Nucleus accumbens (tissue), 56 donors: ENCODE measurements at places on chromosomes 3 and 15.

DNA sequence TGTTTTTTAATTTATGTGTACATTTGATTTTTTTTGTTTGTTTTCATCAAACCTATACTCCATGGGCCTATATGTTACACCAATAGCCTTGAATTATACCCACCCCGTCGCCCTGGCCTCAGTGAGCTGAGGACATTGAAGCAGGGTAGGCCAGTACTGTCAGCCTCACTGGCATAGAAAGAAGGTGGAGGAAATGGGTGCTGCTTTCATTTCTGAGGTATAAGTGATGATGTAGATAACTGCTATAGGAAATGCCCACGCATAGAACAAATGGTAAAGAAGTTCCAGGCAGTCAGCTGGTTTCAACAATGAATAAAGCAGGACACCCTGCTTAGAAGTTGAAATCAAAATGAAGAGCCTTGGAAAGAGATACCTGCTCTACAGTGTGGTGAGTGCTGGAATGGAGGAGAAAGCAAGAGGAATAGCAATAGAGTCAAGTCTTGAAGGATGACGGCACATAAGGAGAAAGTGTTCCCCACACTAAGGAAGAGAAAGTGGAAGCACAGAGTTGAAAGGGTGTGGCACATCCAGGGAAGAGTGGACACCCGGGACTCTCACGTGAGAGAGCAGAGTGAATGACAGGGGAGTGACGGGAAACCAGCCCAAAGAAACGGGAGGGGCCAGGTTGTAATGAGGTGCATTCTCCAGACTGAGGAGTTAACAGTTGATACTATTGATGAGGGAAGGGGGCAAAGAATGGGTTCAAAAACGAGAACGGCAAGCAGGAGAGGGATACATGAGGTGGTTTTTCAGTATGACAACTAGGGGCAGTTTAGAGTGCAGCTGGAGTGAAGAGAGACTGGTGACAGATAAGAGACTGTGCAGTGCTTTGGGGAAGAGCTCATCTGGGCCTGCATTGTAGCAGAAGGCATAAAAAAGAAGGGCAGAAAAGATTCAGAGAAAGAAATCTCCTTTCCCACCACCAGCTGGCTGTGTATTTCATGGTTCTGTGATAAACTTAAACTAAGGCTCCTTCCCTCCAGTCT lies 70.5 kb downstream of the KLHL25 start:
- DNase-seq = no peak

DNA sequence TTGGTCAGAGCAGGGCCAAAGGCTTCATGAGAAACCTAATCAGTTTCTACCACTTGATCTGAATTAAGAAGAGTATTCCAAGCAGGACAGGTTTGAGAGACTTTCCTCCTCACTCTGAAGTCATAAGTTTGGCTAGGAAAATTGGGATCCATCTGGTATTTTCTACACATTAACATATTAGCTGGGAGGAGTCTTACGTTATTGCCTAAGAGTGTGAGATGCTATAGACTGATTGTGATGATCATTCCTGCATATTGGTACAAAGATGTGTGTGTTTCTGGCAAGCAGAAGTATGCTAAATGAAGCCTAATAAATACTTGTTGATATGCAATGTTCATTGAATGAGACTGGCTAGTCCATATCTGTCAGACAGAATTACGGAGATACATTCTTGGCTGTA lies 73.5 kb upstream of the RASGRP1 start:
- DNase-seq = no peak

DNA sequence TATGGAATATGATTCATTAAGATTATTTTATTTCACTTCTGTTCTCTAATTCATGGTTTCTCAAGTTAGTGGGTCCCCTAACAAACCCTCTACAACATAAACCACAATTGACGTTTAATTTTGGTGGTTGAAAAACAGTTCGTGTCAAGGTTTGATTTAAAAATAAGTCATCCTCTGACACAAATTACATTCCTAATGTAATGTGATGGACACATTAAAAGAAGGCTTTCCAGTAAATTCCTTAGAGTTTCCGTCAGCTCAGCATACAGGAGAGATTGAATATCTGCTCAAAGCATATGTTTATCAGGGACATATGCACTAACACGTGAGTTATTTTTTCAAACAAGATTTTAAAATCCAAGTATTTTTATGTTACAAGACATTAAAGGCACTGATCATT lies 626.5 kb upstream of the ADAMTS9 start:
- DNase-seq = no peak

- no peak for DNase-seq
These were observed 202.0 kb upstream of the IL12A start for GRCh38 chr3:159786489-159787177.

GRCh38 chr3:12343047-12343501 lies 54.2 kb downstream of the PPARG start:
- DNase-seq = no peak

- DNase-seq = peak; percentile 78
These were observed 37.8 kb downstream of the HMCES start for GRCh38 chr3:129316248-129317013.
